ENCODE measurements at places on chromosomes 6 and 20.

DNA sequence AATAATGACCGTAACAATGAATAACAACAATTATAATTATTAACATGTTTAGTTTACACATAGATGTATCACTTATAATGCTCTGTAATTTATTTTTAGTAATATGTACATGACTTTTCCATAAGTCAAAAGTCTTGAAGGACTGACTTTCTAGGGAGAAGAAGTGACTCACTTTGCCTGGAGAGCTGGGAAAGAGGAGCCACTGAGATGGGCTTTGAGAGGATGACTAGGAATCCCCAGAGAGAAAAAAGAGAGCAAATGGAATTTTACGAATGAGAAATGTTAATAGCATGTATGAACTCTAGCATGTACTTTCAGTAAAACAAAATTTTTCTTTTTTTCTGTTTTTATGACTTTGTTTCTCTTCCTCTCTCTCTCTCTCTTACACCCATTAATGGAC, 67.8 kb upstream of the RALY start:
- DNase-seq, result no peak

- no peak for DNase-seq
Measured at GRCh38 chr20:2298701-2299100, 2.9 kb downstream of the TGM3 start.

GRCh38 chr6:161406646-161407045, 132.8 kb upstream of the AGPAT4 start:
- no peak for DNase-seq

- DNase-seq, result no peak
Measured at GRCh38 chr20:51182571-51182970, 159.7 kb upstream of the KCNG1 start.

GRCh38 chr6:113856625-113857555, at the start of gene MARCKS:
TSS of gene MARCKS (plus strand) at chr6:113857345. CDS start at chr6:113857746, 401 bp downstream.
- peak; percentile 89 for DNase-seq

DNA sequence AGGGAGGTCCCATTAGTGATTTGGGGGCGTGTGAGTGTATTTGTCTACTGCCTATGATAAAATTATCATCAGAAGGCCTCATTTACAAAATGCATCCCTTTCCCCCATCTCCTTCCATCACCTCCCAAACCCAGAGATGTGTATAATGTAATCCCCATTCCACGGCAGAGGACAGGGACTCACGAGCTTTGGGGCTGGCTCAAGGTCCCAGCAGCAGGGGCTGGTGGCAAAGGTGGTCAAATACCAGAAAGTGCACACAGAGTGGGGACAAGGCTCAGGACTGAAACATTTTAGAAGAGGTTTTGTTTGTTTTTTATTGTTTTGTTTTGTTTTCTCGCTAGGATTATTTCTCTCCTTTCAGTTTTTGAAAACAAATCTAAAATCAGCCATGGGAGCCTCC, 68.5 kb upstream of the TOP1 start:
- no peak for DNase-seq

DNA sequence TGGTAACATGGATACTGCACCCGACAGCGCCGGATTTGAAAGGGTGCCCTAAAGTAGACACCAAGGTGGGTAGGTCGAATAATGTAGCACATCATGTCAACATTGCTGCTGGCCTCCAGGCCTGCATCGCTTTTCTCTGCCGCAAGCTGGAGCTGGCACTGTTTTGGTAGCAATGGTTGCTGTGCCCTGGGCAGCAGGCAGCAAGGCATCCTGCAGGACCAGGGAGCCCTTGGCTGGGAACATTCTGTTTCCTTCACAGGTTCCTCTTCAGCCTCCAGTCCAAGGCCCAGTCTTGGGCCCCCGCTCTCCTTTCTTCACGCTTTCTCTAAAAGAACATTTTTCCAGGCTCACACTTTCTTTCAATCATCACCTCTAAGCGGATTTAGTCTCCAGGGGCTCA, 365.8 kb upstream of the JARID2 start:
- DNase-seq, result no peak

DNA sequence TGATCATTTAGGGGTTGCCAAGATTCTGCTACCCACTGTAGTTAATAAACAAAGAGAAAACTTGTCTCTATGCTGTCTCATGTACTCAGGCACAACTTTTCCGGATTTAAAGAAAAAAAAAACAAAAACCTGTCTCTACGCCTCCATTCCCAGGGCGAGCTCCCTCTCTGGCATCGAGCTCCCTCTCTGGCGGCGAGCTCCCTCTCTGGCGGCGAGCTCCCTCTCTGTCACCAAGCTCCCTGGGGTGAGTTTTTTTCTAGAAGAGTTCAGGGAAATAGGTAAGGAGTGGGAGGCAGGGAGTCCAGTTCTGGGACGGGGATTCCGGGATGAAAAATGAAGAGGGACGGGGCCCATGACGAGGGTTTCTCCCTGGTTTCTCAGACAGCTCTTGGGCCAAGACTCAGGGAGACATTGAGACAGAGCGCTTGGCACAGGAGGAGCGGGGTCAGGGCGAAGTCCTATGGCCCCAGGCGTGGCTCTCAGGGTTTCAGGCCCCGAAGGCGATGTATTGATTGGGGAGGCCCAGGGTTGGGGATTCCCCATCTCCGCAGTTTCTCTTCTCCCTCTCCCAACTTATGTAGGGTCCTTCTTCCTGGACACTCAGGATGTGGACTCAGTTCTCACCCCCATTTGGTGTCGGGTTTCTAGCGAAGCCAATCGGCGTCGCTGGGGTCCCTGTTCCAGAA, 16.5 kb upstream of the HLA-A start:
- DNase-seq, result peak; percentile 47

DNA sequence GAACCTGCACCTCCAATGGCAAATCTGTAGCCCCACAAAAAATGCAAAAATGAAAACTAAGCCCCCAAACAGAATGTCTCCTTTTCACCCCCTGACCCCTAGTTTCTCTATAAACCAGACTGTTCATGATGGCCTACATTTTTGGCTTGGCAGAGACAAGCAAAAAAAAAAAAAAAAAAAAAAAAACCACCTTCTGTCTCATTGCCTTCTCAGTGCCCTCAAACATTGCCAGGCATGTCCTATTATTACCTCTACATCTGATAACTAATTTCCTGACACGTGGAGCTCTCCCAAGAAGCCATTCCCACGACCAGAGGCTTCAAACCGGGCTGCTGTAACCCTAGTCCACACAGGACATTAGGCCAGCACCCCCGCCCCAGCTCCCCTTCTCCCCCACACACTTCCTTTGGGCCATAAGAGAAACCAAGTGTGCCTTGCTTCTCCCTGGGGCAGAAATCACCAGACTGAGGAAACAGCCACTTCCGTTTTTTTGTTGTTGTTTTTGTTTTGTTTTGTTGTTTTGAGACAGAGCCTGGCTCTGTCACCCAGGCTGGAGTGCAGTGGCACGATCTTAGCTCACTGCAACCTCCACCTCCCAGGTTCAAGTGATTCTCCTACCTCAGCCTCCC, 65.4 kb downstream of the GPR6 start:
- no peak for DNase-seq

DNA sequence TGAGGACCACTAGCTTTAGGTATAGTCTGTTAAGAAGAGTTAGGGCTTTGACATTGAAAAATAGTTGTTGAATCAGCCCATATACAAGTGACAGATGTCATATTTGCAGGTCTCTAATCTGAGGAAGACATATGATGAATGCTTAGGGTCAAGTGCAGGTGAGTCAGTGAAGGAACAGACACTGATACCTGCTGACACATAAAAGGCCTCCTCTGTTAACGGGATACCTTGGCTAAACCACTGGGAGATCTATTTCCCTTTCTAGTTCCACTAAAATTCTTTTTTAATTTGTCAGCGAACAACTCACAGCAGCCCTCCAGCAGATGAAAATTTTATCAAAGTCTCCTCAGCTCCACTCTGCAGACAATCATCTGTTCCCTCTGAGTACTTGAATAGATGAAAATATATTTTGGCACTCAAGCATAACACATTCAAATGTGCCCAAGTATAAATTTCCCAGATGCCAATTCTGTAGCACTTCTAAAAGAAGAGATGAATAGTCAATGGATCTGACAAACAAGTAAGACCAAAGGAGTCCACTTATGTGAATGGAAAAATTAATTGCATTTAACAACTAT, 154.0 kb downstream of the KIF16B start:
- DNase-seq, result no peak

DNA sequence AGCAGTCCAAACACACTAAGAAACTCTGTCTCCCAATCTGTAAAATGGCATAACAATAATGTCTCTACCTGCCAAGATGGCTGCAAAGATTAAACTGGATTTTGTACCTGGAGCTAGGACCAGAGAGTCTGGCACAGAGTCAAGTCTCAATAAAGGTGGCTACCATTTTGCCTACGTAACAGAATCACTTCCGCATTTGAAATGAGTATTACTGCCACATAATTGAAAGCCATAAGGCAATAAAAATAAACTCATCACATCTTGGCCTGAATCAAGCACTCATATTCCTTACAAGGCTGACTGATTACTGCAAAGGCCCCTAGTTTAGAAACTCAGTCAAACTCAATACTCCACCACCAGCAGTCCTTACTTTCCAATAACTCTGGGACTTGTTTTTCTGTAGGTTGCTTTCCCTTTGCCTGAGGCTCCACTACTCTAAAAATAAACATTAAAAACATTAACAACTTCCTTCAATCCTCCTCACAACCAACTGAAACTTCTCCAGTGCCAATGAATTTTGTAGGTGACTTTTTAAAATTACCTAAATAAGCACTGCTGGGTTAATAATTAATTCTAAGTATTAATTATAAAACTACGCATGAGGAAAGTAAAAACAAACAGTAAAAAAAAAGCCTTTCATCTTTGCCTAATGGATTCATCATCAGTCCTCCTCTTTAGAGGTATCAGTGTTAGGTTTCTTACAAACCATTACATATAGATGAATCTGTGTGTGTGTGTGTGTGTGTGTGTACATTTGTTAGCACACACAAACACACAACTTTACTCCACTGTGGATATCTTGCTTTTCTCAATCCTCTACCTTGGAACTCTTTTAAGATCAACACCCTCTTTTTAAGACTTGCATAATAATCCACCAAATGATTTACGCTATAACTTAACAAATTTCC, 3.7 kb downstream of the KIF16B start:
- DNase-seq, result no peak

- DNase-seq, result no peak
Measured at GRCh38 chr6:98454809-98455322, 379.5 kb upstream of the POU3F2 start.

DNA sequence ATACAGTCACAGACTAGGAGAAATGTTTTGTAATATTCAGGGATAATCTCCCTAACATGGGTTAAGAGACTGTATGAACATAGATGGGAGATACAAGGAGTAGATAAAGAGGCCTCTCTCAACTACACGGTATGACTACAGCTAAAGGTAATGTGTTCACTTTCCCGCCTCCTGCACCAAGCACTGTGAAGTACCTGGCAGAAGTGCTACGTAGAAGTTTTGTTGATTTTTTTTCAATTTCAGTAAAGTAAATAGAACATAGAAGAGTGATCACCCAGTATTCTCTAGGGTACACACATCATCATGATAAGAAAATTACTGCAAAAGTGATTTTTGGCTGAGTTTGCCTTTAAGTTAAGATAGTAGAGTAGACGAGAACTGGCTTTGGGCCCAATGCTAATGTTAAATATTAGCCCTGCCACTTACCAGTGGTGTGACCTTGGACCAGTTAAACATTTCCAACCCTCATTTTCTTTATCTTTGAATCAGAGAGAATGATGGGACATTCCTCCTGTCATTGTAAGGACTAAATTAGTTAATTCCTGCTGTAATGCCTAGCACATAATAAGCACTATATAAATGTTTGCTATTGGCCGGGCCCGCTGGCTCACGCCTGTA, 183.6 kb downstream of the COL9A1 start:
- DNase-seq, result no peak

- DNase-seq, result no peak
Measured at GRCh38 chr6:106281088-106281487, 44.5 kb downstream of the ATG5 start.

GRCh38 chr20:9332791-9333479, 181.5 kb upstream of the LAMP5 start:
- no peak for DNase-seq

GRCh38 chr6:106608080-106608668, 21.1 kb downstream of the RTN4IP1 start:
- no peak for DNase-seq

DNA sequence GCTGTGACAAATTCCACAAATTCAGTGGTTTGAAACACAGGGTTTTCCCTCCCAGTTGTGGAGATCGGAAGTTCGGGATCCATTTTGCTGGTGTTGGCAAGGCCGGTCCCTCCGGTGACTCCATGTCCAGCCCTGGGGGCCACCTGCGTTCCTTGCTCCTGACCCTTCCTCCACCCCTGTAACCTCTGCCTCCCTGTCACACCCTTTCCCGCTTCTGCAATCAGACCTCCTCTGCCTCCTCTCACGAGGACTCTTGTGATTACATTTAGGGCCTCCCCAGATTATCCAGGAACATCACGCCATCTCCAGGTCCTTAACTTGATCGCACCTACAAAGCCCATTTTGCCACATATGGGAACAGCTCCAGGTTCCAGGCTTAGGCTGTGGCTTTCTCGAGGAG, 12.5 kb downstream of the RPS6KA2 start:
- DNase-seq, result no peak

DNA sequence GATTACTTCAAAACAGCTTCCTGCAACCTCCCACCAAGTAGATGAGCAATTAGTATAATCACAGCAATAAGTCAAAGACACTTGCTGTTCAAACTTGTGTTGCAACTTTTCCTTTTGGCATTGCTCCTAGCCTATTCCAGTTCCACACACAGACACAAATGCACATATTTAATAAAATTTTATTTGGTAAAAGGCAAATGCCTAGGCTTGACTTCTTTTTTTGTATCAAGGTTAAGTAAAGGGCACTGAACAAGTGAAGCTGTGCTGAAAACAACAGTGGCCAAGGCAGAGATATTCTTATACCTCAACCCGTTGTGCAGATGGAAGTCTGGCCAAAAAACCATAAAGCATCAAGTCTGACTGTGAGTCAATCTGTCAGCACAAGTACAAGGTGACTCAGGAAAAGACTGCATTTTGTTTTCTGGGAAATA, 708.4 kb upstream of the CITED2 start:
- DNase-seq, result no peak

DNA sequence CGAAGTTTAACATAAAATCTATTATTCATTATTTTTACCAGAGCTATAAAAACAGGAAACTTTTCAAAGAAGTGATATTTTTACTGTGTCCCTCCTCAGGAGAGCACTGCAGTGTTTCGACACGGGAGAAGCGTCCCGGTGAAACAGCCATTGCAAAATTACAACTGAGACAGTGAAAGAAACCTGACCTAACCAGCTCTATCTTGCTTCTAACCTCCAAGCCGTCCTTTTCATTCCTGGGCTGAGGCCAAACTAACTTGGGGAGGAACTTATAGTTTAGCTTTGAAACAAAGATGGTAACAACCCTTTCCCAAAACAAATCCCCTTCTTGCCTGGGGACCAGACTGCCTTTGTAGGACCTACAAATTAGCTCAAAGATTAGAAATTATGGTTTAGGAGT, 79.2 kb downstream of the WDR27 start:
- DNase-seq, result no peak

- DNase-seq, result no peak
Measured at GRCh38 chr6:92377137-92377536, 1042.2 kb downstream of the EPHA7 start.

GRCh38 chr6:32459781-32460424, 20.2 kb downstream of the HLA-DRA start:
- DNase-seq, result no peak

- DNase-seq, result no peak
Measured at GRCh38 chr20:30486103-30486478, 771.4 kb upstream of the DEFB115 start.

- no peak for DNase-seq
Measured at GRCh38 chr6:74115674-74116073, 419.7 kb downstream of the CD109 start.

- DNase-seq, result no peak
Measured at GRCh38 chr6:26403893-26404292, 1.8 kb downstream of the BTN3A1 start.
